ENCODE measurements at places on chromosomes 12 and 14.

GRCh38 chr12:86050010-86050409 is 175.9 kb downstream of the NTS start:
- no peak for DNase-seq

GRCh38 chr14:100011628-100012325 is 53.4 kb upstream of the EVL start:
- no peak for DNase-seq

DNA sequence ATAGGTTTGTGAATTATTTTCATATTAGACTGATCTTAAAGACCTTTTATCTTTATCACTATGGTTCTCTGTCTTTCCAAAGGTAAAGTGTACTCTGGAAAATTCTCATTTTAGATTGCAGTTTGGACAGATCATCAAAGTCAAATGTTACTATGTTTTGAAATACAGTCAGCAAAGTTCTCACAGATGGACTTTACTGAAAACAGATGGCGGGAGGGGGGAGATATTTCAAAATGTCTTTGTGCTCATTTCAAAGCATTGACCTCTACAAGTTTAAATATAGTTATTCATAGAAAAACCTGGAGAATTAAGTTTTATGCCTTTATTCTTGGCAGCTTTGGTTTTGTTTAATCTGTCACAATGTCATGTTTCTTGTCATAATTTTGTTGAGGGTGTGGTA is 51.8 kb upstream of the LRTM2 start:
- no peak for DNase-seq

GRCh38 chr14:49362916-49363315 is 223.3 kb downstream of the RPS29 start:
- no peak for DNase-seq

Measured in D721Med (cell line).